ENCODE measurements at places on chromosomes 4 and X. TPM values are rescaled to one million over a fixed set of nuclear protein-coding genes. Genes with fewer than 3 reads are reported as not detected.
A peak's percentile ranks its signal among the peaks of the same experiment; 100 is the strongest.

DNA sequence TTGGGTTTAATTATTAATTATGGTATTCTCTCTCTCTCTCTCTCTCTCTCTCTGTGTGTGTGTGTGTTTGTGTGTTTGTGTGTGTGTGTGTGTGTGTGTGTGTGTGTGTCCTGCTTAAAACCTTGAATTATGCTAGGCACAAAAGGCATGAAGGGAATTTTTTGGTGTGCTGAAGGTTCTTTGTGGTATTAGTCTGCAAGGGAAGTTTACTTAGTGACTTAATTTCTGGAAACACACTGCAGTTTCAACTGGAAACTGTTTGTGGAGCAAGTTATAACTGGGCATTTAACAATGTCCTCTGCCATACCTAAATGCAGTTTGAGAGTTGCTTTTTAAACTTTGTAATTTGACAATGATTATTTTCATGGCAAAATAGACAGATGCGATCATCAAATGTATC, 111.7 kb downstream of the FRMPD4 start:
- no peaks in the 10 kb centered on the region for H3K4me1 ChIP-seq
- no peak for DNase-seq
- no peaks in the 10 kb centered on the region for H3K27me3 ChIP-seq
- no peak overlapping the region for H3K27ac ChIP-seq
- H3K4me3 ChIP-seq = no peak overlapping the region

MGST2 gene
- total RNA-seq = 6.9 TPM

DNA sequence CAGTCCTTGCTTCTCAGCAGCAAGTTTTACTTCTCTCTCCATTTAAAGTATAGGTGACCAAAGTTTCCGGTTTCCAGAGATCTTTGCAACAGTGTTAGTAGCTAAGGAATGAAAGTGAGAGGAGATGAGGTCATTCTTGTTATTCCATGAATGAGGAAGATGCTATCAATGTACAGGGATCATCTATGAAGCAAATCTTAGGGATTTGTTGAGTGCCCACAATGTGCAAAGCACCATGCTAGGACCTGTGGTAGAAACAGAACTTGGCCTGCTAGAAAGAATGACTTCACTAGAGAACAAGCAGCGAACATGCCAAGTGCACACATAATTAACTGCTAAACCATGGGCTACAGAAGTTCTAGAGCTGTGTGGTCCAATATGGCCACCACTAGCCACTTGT, 112.5 kb downstream of the MID1 start:
- H3K36me3 ChIP-seq = no peaks in the 10 kb centered on the region
- no peak overlapping the region for H3K4me3 ChIP-seq
- no peaks in the 10 kb centered on the region for H3K4me1 ChIP-seq
- H3K27me3 ChIP-seq = no peaks in the 10 kb centered on the region
- no peak for DNase-seq

DNA sequence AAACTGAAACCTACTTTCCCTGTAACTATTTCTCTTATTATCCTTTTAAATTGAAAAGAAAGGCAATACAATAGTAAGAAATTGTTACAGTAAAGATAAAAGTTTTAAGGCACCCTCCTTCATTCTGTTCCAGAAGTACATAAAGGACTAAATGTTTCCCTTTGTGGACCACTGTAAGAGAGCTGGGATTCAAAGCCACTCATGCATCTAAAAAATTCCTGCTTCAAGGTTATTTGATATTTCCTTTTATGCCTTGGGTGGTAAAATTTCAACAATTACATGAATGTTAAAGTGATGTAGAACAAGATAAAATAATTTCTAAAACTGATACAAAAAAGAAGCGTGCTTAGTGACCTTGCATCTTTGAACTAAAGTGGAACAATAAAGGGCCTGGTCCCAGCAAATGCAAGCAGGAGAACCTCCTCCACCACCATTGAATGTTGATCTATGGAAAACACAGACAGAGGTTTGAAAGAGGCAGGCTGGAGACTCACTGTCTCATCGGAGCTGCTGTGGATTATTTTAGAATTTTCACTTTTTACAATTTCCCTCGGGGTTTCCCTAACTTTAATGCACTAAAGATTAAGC, 42.3 kb upstream of the PRSS12 start:
- H3K27ac ChIP-seq = no peak overlapping the region
- DNase-seq = no peak
- peaks cover 28% of the 10 kb centered on the region for H3K4me1 ChIP-seq

CXCL9 gene
- total RNA-seq = not detected

- H3K27me3 ChIP-seq = peaks cover 11% of the 10 kb centered on the region
- H3K36me3 ChIP-seq = no peaks in the 10 kb centered on the region
- peaks cover 15% of the 10 kb centered on the region for H3K4me1 ChIP-seq
- DNase-seq = peak; percentile 72
Observed at GRCh38 chr4:143336781-143337599, at the start of gene GAB1. Gene GAB1, plus strand, starts transcription at chr4:143336876. Its CDS starts 313 bp downstream, at chr4:143337189.

DNA sequence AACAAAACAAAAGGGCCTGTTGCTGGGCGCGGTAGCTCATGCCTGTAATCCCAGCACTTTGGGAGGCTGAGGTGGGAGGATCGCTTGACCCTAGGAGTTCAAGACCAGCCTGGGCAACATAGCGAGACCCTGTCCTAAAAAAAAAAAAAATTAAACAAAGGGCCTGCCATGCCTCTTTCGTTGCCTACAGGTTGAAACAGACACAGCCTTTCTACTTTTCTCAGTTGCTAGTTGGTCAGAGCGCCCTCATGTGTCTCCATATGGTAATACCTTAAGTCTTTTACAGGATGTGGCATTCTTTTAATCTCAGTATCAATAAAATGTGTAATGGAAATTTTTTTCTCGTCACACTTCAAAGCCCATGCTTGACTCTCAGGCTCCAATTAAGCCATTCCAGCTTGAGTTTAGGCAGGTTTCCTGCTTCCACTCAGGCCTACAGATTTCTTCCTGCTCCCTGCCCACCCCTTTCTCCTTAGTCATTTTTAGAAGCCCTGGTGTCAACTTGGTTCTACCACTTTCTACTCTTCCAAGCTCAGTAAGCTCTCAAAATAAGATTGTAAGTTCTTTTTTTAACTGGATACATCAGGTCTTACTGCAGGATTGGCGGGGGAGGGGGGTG, 4.6 kb upstream of the SOWAHD start:
- no peak for DNase-seq
- H3K4me1 ChIP-seq = peaks cover 2% of the 10 kb centered on the region
- H3K27me3 ChIP-seq = peaks cover 1% of the 10 kb centered on the region
- no peaks in the 10 kb centered on the region for H3K36me3 ChIP-seq
- H3K4me3 ChIP-seq = no peak overlapping the region

DNA sequence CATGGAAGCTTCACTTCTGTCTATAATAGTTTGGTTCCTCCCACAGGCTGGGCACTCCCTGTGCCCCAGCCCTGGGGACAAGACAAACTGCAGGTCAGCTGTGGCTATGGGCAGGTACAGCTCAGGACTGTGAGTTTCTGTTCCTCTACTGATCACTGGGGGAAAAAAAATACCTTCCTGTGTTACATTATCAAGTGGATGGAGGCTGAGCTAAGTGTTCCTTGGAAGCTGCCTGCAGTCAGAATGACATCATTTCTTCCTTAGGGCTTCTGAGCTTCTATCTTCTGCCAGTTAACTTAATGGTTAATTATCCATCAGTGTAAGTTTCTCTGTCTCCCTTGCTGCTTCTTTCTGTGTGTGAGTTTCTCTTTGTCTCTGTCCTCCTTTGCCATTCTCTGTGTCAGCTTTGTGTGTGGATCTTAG, 4.6 kb downstream of the RAB33A start:
- no peak overlapping the region for H3K27ac ChIP-seq
- H3K4me1 ChIP-seq = peaks cover 3% of the 10 kb centered on the region
- no peaks in the 10 kb centered on the region for H3K36me3 ChIP-seq
- H3K27me3 ChIP-seq = peaks cover 3% of the 10 kb centered on the region

GSX2 gene
- total RNA-seq = not detected

Measured in glutamatergic neuron (in vitro differentiated cells).